Ascending aorta (tissue), 2 donors: ENCODE measurements at places on chromosomes 7 and 10. TPM values are rescaled to one million over a fixed set of nuclear protein-coding genes. Genes with fewer than 3 reads are reported as not detected.

DNA sequence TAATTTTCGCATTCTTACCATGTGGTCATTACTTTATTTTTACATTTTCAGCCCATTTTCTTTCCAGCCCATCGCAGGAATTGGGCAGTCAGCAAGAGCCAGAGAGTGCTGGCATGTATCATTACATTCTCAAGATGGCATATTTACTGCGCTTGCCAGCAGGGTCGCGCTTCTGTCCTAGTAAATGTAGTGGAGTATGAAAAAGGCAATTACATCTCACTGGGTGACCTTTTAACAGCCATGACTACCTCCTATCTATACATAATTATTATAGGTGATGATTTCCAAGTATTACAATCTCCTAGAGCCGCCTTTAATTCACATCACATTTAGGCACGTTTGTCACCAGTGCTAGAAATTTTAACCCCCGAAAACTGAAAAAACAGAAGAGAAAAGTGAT, 433.7 kb upstream of the MGMT start:
- no peaks in the 10 kb centered on the region for H3K27me3 ChIP-seq
- no peaks in the 10 kb centered on the region for H3K4me1 ChIP-seq
- H3K27ac ChIP-seq: no peak overlapping the region
- no peak for DNase-seq

DNA sequence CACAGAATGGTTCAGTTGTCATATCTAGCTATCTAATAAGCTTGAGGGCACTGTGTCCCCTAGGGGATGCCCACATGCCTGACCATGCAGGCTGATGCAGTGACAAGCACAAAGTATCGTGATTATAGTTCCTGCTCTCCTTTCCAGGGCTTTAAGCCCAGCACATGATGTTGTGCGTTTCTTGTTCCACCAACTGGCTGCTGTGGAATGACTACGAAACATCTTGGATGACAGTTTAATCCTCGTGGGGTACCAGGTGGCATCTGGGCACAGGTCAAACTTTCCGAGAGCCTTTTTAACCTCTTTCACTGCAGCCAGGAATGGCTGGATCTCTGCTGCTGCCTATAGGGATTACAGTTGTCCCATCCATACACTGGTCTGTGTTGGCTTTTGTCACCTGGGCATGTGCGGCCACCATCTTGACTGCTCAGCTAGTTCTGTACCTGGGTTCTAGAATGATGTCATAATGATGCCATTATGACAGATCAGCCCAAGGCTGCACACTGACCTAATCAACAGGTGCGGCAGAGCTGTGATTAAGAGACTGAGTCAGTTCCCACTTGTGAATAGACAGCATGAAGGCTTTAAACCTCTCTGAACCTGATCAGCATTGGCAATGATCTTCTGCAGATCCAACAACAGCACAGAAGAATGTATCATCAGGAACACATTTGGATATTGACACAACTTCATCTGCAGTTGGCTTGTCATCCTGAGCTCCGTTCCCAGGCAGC, 144.1 kb downstream of the DLG5 start:
- H3K27me3 ChIP-seq: no peaks in the 10 kb centered on the region
- peaks cover 52% of the 10 kb centered on the region for H3K36me3 ChIP-seq
- no peak overlapping the region for H3K4me3 ChIP-seq
- H3K4me1 ChIP-seq: no peaks in the 10 kb centered on the region
- no peak overlapping the region for H3K27ac ChIP-seq

DNA sequence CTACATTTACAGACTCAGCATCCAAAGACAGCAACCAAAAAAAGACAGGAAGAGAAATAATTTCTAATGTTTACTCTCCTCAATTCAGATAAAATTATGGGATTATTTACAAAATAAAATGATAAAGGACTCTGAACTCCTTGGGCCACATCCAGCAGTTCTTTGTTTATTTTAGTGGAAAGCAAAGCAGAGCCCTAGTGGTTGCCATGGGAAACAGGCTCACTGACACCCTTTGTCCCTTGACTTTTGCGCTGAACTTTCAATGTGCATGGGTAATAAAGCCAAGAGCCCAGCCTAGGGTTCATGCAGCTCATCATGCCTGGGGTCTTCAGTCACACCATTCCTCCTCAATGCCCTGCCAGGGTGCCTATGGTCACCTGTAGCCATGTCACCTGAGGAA, 442.6 kb upstream of the IGFBP3 start:
- no peak overlapping the region for H3K27ac ChIP-seq
- H3K4me1 ChIP-seq: no peaks in the 10 kb centered on the region
- H3K27me3 ChIP-seq: no peaks in the 10 kb centered on the region
- no peak overlapping the region for H3K4me3 ChIP-seq
- no peak for DNase-seq

The CHST15 gene
- total RNA-seq: 20.4 TPM

DNA sequence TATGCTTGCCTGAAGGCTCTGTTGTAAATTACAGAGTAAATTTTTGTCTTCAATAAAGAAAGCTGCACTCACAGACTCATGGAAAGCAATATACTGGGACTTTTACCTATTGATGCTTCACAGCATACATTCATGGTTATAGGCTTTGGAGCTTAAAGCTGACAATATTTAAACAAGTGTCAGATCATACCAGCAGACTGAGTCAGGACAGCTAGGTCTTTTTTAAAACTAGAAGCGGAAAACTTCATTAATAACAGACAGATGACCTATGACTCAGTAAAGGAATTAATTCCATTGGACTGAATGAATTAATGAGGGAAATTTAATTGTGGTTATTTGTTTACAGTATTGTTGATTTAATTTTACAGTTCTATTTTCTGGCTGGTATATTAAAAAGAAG, 165.8 kb upstream of the DGKB start:
- no peak overlapping the region for H3K4me3 ChIP-seq
- no peak for DNase-seq
- no peaks in the 10 kb centered on the region for H3K4me1 ChIP-seq

DNA sequence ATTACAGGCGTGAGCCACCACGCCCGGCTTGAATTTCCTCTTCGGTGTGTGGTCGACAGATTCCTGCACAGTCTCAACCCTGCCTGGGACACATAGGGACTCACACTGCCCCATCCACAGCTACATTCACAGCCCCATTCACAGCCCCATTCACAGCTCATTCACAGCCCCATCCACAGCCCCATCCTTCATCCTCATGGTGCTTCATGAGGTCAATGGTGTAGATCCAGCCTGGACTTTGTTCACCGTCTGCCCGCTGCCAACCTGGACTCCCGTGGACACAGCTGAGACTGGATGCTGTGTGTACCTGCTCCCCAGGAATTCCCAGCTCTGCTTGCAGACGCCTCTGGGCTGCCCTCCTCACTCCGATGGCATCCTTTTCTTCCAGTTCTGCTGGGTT, 5.2 kb downstream of the IDI2 start:
- no peaks in the 10 kb centered on the region for H3K27me3 ChIP-seq
- no peak overlapping the region for H3K4me3 ChIP-seq
- DNase-seq: no peak
